ENCODE measurements at places on chromosomes 6 and 20.
A peak's percentile ranks its signal among the peaks of the same experiment; 100 is the strongest.

GRCh38 chr6:97462938-97463598 is 180.1 kb upstream of the MMS22L start:
- peak; percentile 26 for DNase-seq

DNA sequence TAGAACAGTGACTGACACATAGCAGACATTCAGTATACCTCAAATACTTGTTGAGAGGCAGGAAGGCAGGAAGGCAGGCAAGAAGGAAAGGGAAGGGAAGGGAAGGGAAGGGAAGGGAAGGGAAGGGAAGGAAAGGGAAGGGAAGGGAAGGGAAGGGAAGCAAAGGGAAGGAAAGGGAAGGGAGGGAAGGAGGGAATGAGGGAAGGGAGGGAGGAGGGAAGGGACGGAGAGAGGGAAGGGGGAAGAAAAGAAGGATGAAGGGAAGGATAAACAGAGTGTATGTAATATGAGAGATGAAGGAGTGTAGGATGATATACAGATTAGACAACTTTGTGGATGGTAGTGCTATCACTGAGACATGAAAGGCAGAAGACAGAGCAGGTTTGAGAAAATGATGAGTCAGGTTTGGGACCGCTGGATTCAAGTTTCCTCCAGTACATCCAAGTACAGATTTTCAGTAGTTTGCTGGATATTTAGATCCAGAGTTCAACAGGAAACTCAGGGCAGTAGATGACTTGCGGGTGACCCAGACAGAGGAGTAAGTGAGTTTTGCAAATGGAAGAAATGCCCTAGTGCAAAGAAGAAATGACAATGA is 85.9 kb downstream of the MAFB start:
- no peak for DNase-seq

GRCh38 chr6:110239526-110240274 is 59.5 kb downstream of the CDC40 start:
- peak; percentile 76 for DNase-seq

GRCh38 chr6:14381829-14382677 is 264.5 kb downstream of the CD83 start:
- peak; percentile 51 for DNase-seq

DNA sequence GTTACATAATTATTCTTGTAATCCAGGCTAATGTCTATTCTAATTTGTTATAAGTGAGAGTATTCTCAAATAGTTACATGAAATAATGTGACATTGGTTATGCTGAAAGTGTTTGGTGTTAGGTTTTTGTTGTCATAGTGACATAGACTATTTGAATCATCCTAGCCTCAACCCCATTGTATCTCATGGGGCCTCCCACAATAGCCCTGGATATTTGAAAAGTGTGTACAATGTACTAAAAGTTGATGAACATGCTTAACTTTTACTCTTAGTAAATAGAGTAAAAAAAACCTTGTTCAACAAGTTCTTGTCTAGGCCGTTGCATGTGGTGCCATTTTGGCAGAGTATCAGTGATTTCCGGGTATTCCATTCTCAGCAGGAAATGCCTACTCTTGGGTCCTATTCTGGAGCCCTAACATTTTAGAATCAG is 83.0 kb downstream of the RTN4IP1 start:
- DNase-seq = no peak

DNA sequence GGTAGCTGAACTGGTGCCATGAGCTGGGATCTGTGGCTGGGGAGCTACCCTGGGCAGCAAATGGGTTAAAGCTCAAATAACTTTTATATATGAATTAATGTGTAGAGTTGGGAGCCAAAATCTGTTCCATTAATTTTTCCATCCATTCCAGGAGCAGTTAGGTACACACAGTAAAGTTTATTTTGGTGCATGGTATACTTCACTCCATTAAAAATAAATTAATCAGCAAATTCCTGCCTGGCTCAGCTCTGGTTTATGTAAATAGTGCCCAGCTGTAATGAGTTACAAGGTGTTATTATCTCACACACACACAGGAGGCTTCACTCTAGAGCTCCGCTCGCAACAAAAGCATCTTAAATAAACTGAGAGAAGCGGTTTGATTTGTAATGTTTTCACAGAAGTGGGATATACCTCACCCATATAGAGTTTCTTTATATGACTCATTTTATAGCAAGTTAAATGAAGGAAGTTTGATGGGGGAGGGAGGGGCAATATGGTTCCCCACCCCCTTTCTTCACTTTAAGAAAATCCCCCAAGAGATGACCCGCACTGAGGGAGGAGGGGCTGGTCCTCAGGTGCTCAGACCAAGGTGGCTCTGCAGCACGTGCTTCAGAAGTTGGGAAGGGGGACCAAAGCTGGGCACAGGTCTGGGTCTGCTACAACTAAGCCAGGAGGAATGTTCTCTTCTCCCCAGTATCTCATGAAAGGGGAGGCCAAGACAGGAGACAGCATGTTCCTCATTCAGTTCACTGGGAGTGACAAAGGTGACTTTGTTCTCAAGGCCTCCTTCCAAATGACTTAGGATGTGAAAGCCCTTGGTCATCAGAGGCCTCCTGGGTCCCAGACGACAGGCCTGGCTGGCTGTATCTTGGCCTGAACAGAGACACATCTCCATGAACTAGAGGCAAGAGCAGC is 10.5 kb upstream of the FAM83C start:
- DNase-seq = no peak

GRCh38 chr6:149169761-149170511 is 147.6 kb upstream of the TAB2 start:
- DNase-seq = no peak

DNA sequence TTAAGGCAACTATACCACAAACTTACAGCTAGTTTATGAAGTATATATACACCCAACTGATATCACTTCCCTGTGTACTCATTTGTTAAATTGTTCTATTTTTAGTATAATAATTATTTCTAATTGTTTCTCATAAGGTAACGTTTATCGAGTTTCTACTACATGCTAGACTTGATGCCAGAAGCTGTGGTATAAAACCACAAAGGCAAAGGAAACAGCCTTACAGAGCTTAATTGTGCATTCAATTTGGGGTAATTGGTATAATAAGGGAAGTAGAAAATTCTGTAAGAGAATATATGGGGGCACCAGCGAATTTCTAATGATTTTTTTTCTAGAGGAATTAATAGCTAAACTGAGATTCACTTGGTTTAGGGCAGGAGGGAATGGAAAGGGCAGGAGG is 183.9 kb downstream of the GRM1 start:
- no peak for DNase-seq

GRCh38 chr20:50713657-50714101 is 17.7 kb upstream of the PARD6B start:
- DNase-seq = no peak

GRCh38 chr6:138226700-138227315 is 8.5 kb upstream of the PBOV1 start:
- no peak for DNase-seq

- DNase-seq = no peak
Measured at GRCh38 chr6:14270925-14271788, 153.6 kb downstream of the CD83 start.

GRCh38 chr6:117494694-117495318 is 12.3 kb downstream of the DCBLD1 start:
- no peak for DNase-seq

DNA sequence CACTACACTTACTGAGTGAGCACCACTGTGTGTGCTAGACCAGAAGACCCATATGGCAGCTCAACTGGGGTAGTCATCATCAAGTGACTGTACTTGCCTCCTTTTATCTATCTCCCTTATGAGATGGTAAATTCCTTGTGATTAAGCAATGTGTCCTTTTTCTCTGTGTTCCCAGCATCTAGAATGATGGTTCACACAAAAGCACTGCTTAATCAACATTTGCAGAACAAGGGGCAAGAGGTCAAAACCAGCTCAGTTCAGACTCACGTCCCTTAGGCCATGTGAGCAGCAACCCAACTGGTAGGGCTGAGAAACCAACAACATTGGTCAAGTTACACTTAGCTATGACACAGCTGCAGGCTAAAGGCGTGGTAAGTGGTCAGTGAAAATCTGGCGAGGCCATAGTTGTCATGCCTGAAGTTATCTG is 10.0 kb downstream of the TRAM2 start:
- no peak for DNase-seq

DNA sequence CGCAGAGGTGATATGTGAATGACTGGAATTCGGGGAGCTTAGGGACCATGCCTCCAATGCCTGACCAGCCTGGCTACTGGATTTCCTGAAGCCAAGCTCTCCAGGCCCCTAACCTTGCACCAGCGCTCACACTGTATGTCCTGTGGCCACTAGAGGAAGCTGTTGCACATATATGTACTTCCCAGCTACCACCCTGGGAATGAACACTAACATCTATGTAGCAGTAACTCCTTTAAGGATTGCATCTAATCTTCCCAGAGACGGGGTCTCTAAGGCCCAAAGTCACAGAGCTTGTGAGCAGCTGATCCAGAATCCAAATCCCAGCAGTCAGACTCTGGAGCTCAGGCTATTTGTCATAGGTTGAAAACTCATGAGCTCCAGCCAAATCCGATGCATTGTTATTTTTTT is 20.4 kb upstream of the BPIFB1 start:
- peak; percentile 63 for DNase-seq
